Cardiac fibroblast (primary cell): ENCODE measurements at places on chromosomes 5 and 9.
A peak's percentile ranks its signal among the peaks of the same experiment; 100 is the strongest.

DNA sequence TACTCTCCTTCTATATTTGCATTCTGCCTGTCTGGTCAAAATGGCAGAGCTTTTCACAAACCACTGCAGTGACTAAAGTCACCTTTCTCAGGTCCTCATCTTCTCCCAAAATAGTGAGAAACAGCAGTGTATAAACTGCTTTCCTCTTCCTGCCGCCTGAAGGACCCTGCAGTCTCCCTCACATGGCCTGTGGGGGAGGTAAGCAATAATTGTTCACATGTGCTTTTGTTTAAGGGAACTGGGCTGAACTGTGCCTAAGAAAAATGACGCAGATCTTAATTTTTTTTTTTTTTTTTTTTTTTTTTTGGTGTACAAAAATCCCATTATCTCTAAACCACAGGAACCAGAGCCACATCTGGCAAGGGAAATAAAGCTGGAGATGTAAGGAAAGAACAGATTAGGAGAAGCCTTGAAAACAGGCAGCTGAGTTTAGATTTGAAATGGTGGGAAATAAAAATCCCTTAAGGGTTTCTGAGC lies 131.7 kb upstream of the VLDLR start:
- peak; percentile 90 for DNase-seq

DNA sequence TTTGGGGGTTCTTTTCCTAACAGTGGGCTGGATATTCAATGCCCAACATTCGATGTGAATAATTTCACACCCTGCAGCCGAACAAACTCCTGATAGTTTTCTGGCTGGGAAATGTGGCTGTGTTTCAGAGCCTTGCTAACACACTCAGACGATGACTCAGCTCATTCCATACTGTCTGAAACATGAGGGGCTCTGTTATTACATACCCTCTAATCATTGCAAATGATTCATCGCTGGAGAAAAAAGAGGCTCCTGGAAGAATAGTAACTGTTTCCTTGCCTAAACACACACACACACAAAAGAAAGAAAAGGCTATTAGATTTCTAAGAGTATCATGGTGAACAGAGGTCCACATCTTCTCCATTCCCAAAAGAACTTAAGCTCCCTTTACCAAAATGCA lies 75.8 kb downstream of the OXCT1 start:
- DNase-seq, result peak; percentile 89

DNA sequence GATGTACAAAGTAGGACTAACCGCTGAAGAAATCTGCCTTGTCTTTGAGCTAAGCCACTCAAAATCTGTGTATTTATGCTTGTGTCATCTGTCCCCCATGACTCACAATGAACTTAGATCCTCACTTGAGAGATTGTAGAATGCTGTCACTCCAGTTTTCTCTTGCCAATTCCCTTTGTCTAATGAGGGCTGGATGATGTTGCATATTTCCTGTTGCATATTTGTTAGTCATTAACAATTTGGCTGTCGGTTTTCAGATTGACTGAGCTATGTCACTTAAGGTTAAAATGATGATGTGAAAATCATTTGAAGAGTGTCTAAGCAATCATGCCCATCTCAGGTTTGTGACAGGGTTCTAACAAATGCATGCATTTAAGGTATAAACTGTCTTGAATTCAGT lies 481.7 kb downstream of the CDH10 start:
- DNase-seq, result no peak

DNA sequence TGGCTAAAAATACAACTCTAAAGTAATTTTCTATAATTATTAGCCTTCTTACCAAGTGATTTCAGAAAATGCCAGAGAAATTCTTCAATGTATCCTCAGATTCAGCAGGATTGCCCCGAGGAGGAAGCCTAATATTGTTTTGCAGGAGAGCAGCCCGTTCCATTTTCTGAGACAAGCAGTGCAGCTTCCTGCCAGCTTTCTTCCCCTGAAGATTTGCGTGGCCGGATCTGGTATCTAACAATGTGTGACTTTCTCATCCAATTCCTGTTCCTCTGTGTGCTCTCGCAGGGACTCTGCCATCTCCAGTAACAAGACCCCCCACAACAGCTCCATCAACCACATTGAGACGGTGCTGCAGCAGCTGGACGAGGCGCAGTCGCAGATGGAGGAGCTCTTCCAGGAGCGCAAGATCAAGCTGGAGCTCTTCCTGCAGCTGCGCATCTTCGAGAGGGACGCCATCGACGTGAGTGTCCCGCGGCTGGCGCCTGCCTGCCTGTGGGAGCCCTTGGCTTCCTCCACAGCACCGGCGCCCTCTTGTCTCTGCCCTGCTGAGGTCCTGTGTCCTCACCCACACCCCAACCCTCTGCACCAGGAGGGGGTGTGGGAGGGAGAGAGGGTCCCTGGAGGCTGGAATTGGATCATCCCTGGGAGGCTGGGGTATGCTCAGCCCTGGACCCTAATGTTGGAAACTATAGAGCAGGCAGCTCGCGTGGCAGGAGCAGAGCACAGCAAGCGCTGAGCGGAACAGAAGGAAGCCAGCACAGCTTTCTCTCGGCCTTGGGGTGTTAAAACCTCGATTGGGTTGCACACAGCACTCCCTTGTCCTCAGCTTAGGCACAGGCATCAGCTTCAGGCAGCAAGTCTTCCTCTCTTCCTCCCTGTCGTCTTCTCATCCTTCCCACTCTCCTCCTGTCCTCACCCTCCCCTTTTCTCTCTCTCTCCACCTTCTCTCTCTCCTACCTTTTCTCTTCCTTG lies 216.2 kb downstream of the TRIO start:
- no peak for DNase-seq

GRCh38 chr9:15711931-15712330 lies 159.1 kb downstream of the CCDC171 start:
- peak; percentile 13 for DNase-seq

DNA sequence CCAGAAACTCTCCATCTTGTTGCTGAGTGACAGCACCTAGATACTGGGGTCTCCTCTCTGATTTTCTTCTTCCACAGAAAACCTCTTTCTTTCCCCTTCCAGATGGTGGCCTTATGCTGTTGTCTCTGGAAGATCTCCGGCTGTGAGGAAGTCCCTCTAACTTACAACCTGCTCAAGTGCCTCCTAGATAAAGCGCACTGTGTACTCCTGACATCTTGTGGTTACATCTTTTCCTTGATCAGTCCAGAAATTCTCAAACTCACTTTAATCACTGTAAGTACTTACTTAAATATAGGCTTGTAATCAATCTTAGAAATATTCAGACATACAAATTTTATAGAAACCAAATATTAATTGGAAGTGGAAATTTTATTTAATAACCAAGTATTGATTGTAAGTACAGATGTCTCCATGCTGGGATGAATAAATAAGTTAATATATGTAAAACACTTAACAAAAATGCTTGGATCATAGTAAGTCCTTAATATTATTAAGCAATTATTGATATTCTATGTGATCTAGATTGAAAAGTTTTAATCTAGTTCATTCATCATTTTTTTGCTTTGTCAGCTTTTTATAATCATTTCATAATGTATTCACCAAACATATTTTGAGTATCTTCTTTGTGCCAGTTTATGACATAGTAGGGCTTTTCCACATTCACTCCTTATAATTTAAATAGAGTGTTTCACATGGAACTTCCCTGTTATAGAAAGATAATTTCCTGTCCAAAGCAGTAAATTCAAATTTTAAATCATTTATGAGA lies 1381.4 kb upstream of the CDH6 start:
- DNase-seq, result no peak

DNA sequence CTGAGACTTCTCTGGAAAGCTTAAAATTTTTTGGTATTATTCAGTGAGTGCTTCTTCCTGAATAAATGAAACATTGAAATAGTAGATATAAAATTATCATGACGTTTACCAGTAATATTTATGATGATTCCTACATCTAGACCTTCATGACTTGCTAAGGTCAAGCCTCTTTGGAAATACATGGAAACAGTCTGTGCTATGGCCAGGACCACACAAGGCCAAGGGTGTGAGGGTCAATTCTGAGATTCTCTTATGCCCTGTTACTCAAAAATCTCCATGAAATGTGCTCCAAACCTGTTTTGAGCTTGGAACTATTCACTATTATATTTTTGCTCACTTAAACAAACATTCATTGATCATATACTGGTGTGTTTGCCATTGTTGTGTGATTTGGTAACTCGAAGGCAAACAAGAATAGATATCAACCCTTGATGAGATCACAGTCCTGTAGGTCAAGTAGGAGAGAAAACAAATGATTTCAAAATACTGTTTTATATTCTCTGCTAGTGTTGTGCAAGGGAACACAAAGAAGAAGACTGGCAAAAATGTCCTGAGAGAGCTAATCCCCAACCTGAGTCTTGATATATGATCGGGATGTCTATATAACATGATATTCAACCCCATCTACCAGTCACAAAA lies 1254.9 kb upstream of the DMAC1 start:
- no peak for DNase-seq

DNA sequence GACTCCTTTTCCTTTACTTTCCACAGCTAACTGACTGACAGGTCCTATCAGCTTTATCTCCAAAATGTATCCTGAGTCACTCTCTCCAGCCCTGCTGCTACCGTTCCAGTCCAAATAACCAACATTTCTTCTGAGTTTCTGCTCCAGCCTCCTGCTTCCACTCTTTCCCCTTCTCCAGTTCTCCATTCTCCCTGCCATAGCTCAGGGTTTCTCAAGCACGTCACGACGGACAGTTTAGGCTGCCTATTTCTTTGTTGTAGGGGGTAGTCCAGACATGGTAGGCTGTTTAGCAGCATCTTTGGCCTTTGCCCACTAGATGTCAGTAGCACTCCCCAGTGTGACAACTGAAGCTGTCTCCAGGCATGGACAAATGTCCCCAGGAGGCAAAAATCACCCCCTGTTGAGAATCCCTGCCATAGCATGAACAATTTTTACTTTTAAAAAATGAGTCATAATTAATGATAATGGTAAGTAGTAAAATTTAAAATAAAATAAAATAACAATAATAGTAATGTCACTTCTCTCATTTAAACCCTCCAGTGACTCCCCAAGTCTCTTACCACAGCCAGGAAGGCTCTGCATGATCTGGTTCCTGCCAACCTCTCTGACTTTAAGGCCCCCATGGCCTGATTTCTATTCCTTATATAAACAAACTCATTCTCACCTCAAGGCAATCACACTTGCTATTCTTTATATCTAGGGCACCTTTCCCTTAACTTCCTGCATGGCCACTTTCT lies 105.4 kb upstream of the FER start:
- peak; percentile 84 for DNase-seq

GRCh38 chr5:67221487-67222242 lies 25.1 kb upstream of the CD180 start:
- DNase-seq, result no peak

DNA sequence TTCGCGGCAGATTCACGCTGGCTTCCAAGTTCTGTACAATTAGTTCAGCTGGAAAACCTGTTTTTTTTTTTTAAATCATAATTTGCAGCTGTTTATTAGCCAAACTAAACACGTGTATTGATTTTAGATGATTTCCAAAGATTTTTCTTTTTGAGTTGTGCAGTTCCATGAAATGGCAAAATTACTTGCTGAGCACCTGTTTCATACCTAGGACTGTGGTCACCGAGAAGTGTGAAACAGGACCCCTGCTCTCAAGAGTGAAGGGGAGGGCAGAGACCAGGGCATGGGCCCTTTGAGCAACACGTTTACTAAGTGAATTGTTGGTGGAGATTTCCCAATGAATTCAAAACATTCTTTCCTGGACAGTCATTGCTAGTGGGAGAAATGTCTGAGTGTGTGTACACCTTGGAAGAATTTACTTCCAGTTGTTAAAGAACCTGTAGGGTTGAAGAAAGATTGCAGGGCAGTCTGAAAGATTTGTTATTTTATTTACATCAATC lies 688 bp downstream of the SNX24 start:
- peak; percentile 53 for DNase-seq

DNA sequence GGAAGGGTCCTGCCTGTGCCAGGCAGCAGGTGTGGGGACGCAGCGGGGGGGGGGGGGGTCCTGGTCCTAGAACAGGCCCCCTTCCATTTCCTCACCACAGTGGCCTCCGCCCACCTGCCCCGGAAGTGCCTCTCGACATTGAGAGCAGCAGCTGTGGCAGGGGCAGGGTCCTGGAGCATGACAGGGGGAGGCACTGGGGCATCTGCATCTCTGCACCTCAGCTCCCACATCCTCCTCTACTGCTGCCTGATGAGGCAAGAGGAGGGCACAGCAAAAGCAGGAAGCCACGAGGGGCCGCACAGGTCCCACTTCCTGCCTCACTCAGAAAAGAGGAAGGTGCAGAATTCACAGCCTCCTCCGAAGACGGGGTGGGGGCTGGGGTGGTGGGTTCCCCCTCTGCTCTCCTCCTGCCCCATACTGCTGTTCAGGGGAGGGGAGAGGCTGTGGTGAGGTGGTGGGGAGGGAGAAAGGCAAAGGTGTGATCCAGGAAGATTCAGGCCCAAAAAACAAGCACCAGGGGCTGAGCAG lies 14.8 kb downstream of the AKNA start:
- no peak for DNase-seq

DNA sequence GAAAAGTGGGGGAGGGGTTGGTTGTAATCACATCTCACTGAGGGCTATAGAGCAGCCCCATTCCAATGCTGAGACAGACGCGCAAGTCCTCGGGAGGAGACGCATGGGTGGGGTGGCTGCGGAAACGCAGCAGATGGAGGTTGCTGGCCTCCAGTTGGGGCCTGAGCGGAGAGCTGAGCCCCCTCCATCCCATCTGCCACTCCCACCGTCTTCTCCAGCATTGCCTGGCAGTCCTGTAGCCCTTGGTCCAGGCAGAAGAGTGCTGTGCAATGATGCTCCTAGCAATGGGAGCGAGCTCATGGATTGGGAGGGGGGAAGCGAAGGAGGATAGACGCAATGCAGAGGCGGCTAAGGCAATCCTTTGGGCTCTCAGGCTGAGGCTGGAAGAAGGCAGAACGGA lies 79.4 kb upstream of the GLRA1 start:
- no peak for DNase-seq

DNA sequence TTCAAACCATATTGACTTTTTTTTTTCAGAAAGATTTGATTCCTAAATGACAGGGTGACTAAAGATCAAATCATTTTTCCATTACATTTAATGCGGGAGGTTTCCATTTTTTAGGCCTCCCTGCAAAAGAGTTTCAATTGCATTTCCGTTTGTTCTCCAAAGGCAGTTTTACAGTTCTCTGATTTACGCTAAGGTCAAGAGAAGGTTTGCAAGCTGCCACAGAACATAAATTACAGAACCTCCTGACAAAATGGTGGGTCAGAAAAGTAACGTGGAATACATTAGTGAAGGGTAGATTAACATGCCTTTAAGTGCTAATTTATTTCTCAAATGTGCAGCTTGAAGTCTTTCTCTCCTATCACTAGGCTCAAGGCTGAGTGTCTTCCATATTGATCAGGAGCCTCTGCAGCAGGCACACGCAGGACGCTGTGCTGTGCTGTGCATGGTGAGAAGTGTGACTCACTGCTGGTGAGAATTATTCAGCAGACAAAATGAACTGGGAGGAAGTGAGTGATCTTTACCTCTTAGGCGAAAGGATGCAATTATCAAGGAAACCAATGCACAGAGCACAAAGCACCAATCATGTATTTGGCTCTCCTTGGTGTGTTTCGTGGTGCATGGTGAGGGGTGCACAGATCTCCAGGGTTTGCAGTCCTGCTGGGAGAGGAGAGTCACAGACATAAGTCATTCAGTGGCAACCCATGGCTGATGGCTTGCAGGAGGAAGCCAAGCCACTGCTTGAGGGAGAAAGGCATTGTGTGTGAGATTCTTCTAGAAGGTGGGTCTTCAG lies 136.3 kb downstream of the TENT4A start:
- DNase-seq, result no peak
